Activated T-cell treated with anti-CD3 and anti-CD28 coated beads, Interleukin-2, amount 50 U/mL, for 48 hours (primary cell): ENCODE measurements at places on chromosomes 2 and 18.

- no peak for DNase-seq
Observed at GRCh38 chr2:164560902-164561301, 60.4 kb downstream of the GRB14 start.

DNA sequence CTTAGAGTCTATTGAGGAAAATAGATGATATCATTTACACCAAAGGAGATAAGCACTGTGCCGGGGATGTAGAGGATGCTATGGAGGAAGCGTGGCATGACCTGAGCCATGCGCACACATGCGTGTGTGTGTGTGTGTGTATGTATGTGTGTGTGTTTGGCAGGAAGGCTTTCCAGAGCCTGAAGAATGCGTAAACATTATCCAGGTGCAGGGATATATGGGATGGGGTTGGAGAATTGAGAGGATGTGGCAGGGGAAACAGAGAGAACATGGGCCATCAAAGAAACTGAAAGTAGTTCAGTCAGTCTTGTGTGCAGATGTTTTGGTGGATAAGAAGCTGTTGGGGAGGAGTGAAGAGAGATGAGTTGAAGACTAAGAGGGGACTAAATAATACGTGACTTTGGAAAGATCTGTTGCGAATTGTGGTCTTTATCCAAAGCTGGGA, 9.3 kb upstream of the STAT1 start:
- DNase-seq = peak; percentile 51

DNA sequence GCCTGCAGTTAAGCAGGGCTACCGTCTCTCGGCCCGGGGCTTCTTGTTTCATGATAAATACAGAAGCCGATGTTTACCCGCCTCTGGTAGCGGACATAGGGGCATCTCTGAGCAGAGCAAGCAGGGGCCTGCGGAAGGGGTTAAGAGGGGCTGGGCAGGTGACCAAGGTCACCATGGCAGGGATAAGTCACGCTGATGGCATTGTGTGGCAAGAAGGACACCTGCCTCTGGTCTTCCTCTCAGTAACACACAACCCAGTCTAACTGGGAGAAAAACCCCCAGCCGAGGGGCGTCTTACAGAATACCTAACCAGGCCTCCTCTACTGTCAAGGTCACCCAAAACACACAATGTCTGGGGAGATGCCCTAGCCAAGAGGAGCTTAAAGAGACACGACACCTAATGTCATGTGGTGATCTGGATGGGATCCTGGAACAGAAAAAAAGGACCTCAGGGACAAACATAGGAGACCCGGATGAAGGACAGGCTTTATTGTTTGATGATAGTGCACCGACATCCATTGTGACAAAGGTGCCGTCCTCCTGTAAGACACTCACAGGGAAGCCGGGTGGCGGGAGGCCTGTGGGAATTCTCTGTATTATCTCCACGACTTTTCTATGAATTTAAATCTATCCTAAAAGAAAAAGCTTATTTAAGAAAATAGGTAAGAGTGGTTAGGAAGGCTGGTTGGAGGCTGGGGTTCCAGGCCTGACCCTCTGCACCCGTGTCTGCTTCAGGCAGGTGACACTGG, 24.8 kb downstream of the SH3BP4 start:
- no peak for DNase-seq

- no peak for DNase-seq
Observed at GRCh38 chr2:71941726-71942525, 205.7 kb downstream of the CYP26B1 start.

DNA sequence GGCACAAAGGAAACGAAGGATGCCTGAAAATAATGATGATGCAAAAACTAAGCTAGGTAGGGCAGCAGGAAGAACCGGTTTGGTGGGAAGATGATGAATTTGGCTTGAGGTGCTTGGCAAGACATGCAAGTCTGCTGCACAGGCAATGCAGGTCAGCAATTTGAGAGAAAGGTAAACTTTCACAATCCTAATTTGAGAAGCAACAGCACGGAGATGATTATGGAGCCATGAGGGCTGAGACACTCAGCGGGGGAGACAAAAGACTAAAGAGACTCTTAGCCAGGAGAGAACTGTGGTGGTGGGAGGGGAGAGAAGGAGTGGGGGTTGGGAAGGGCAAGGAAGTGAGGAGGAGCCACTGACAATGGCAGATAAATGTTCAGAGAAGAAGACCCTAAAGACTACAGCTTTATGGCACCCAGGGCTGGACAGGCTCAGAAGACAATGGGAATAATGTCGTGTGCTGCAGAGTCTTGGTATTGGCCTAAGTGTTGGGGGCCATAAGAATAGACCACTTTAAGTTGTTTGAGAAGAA, 19.4 kb upstream of the RNF149 start:
- no peak for DNase-seq

DNA sequence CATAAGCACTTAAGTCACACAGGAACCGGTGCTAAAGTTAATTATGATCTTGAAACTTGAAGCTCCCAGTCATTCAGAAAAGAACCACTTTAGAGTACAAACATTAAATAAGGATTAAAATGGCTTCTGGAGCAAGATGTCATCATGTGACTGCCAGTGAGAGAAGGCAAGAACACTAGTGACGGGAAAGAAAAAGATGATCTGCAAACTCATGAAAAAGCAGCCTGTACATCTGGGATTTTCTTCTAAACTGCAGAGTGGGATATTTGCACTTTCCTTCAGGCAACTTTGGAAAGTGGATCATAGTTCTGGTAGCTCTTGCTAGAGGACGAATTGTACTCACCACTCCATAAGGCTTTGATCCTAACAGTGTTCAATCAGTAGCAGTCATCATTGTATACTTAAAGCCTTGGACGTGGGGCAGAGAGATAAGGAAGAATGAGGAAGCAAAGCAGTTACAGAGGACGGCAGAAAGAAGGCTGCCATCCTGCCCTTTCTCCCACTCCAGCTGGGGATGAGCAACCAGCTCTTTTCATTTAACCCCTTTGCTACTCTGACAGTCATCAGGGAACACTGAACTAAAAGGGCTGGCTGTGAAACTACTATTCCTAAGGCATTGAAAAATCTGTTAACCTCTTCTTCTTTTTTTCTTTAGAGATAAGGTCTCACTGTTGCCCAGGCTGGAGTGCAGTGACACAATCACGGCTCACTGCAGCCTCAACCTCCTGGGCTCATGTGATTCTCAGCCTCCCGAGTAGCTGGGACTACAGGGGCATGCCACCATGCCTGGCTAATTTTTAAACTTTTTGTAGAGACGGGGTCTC, 18.1 kb downstream of the ABHD3 start:
- no peak for DNase-seq

DNA sequence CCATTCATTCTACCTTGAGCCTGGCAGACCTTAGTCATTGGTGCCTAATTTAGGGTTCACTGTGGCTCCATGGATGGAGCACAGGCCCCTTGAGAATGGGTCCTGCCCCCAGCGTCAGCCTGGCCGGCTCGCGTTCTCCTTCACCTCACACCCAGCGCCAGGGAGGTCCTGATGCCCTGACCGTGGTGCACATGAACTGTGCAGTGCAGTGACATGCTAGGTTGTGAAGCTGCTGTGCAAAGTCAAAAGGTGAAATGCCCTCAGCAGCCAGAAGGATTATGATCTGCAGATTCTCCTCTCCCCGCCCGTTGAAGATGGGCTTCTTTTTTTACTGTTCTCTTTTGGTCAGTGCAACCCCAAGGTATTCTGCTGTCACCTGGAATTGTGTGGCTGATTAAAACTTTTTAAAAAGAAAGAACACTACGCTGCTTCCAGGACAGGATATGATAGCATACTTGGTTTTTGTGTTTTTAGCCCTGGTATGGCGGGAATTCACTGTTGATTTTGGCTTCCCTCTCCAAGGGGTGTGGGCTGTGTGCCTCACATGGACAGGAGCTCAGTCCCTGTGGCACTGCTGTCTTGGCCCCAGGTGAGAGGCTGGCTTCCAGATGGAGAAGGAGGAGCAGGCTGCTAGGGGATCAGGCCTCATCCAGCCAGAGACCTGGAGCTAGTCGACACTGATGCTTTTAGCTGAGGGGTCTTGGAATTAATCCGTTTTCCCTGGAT, 49.4 kb upstream of the MCFD2 start:
- no peak for DNase-seq

DNA sequence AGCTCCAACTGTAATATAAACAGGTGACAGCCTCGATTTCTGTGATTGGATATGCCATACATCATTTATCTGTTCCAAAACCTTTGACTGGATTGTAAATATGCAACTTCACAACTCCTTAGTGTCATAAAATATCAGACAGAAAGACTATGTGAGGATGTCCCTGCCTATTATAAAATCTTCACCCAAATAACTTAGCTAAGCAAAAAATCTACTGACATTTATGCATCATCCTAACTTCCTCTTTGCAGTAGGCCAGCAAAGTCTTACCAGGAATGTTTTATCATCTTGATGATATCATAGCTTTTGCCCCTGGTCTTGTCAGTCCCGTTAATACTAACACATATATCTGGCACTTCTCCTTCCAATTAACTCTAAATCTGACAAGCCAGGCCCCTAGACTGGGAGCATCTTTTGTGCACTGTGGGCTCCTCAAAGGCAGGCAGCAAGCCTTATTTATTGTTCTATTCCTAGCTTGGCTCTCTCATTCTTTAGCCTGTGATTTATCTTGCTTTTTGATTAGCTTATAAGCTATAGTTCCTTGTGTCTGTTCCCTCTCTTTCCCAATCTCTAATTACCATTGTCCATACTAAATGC, 356.5 kb upstream of the HNMT start:
- DNase-seq = no peak
